Neural crest cell (in vitro differentiated cells): ENCODE measurements at places on chromosomes 12 and 14. TPM values are rescaled to one million over a fixed set of nuclear protein-coding genes. Genes with fewer than 3 reads are reported as not detected.

GRCh38 chr12:53187145-53187899 is 6.6 kb upstream of the CSAD start:
- no peak overlapping the region for H3K4me3 ChIP-seq
- H3K4me1 ChIP-seq = peaks cover 24% of the 10 kb centered on the region
- H3K27me3 ChIP-seq = no peaks in the 10 kb centered on the region
- peaks cover 21% of the 10 kb centered on the region for H3K36me3 ChIP-seq

DNA sequence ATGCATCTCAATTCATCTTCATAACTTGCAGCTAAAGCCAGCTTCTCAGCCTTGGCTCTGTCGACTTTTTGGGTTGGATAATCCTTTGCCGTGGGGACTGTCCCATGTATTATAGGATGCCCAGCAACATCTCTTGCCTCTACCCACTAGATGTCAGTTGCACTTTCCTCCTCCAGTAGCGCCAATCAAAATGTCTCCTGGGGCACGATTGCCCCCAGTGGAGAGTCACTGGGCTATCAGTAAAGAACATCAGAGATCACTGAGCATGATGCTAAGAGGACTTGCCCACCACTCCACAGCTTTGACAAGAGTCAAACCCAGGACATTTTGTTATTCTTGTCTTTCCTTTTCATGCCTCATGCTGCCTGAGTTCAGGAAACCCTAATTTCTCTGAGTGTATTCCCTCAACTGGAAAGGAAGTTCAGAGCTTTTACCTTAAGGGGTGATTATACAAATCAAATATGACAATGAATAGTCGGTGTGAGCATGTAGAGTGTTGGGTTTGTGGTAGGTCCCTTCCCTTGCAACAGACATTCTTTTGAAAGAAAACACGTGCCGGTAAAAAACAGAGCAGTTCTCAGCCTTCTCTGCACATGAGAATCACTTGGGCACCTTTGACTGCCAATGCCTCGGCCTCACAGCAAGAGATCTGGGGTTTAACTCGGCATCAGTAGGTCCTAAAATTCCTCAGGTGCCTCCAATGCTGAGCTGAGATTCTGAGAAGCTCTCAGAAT is 980.6 kb downstream of the VRK1 start:
- peaks cover 5% of the 10 kb centered on the region for H3K4me1 ChIP-seq
- H3K27me3 ChIP-seq = no peaks in the 10 kb centered on the region
- no peak overlapping the region for H3K4me3 ChIP-seq
- DNase-seq = no peak
- H3K27ac ChIP-seq = no peak overlapping the region
- peaks cover 2% of the 10 kb centered on the region for H3K36me3 ChIP-seq

- no peak overlapping the region for H3K4me3 ChIP-seq
- peaks cover 31% of the 10 kb centered on the region for H3K4me1 ChIP-seq
- peaks cover 65% of the 10 kb centered on the region for H3K27me3 ChIP-seq
- DNase-seq = no peak
- H3K27ac ChIP-seq = no peak overlapping the region
These were observed 5.7 kb downstream of the DPF3 start for GRCh38 chr14:72888192-72888591.

GRCh38 chr14:51295646-51296263 is 55.7 kb downstream of the TMX1 start:
- no peaks in the 10 kb centered on the region for H3K36me3 ChIP-seq
- H3K27ac ChIP-seq = no peak overlapping the region
- no peak for DNase-seq
- no peak overlapping the region for H3K4me3 ChIP-seq

DNA sequence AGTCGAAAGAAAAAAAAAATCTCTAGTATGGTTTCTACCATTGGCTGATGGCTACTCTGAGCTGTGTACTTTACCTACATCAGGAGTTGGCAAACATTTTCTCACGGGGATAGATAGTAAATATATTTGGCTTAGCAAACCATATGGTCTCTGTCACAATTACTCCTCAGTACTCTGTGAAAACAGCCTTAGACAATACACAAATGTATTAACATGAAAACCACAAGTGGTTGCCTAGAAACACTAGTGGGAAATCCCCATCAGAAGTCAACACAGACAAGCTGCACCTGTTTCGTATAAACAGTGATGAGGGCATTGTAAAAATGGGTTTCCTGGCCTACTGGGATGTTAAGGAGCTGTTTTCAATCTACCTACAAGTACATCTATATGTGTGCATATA is 84.6 kb upstream of the NAV3 start:
- no peak overlapping the region for H3K27ac ChIP-seq
- no peaks in the 10 kb centered on the region for H3K27me3 ChIP-seq
- H3K4me3 ChIP-seq = no peak overlapping the region

- H3K27ac ChIP-seq = no peak overlapping the region
- H3K36me3 ChIP-seq = no peaks in the 10 kb centered on the region
- H3K4me1 ChIP-seq = no peaks in the 10 kb centered on the region
- DNase-seq = no peak
- no peak overlapping the region for H3K4me3 ChIP-seq
These were observed 14.3 kb upstream of the PTGER2 start for GRCh38 chr14:52299692-52300278.

GRCh38 chr14:63510538-63510937 is 32.6 kb downstream of the PPP2R5E start:
- peak overlapping the region; percentile 40 for H3K27ac ChIP-seq
- DNase-seq = no peak
- no peak overlapping the region for H3K4me3 ChIP-seq
- H3K27me3 ChIP-seq = no peaks in the 10 kb centered on the region
- peaks cover 32% of the 10 kb centered on the region for H3K4me1 ChIP-seq

GRCh38 chr12:50715174-50715573 is 48.7 kb upstream of the ATF1 start:
- DNase-seq = no peak
- no peak overlapping the region for H3K27ac ChIP-seq
- H3K4me3 ChIP-seq = no peak overlapping the region
- no peaks in the 10 kb centered on the region for H3K4me1 ChIP-seq
- H3K36me3 ChIP-seq = peaks cover 16% of the 10 kb centered on the region

DNA sequence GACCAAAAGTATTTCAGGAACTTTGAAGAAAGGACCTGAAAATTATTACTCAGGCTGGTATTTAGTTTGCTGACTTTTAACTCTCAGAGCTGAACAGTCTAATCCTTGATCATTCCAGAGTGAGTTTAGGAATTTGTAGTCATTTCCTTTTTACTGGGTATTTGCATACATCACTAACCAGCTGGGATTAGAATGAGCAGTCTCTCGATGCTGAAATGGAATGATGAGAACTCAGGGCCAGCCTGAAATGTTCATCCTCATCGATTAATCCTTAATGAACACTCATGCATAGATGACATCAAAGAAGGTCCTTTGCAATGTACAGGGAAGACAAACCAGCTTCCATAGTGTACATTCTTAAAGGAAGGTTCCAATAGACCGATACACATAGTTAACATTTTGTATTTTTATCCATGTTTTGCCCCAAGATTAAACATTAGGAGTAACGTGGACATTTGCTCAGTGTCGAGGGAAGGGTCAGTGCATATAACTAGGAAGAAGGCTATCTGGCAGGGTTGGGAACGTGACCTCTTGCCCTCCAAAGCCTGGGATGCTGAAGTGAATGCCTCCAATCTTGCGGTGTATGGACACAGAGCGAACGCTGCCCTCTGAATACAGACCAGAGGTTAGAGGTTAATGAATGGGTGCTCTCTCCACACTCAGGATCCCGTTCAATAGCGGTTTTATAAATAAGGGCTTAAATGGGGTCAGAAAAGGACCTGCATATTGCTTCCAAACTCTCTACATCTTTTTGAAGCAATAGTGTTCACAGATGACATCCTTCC is 14.5 kb downstream of the FBXL14 start:
- H3K4me1 ChIP-seq = peaks cover 85% of the 10 kb centered on the region
- no peaks in the 10 kb centered on the region for H3K36me3 ChIP-seq
- no peak overlapping the region for H3K27ac ChIP-seq
- H3K27me3 ChIP-seq = peaks cover 7% of the 10 kb centered on the region

DNA sequence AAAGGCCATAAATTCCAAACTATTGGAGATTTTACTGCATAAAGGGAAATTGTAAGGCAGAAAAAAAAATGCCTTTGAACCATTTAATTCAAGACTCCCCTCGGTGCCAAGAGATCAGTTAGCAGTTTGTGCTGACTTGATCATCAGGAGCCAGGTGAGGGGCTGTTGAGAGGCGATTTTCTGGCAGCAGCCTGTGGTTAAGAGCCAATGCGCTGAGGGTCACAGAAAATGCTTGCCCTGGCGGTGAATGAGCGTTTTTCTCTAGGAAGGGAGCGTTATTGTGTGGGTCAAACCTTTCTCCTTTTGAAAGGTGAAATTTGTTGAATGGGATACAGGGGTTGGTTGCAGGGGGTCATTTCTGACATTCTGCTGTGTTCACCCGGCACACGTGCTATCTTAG is 4.7 kb downstream of the SRRM4 start:
- no peaks in the 10 kb centered on the region for H3K36me3 ChIP-seq
- no peak for DNase-seq
- no peak overlapping the region for H3K27ac ChIP-seq
- H3K4me1 ChIP-seq = peaks cover 46% of the 10 kb centered on the region
- peaks cover 47% of the 10 kb centered on the region for H3K27me3 ChIP-seq
- H3K4me3 ChIP-seq = no peak overlapping the region

- H3K27ac ChIP-seq = peak overlapping the region; percentile 58
- no peak for DNase-seq
- no peaks in the 10 kb centered on the region for H3K27me3 ChIP-seq
- peaks cover 42% of the 10 kb centered on the region for H3K4me1 ChIP-seq
- no peaks in the 10 kb centered on the region for H3K36me3 ChIP-seq
These were observed 203.6 kb downstream of the NOVA1 start for GRCh38 chr14:26394150-26394810.

DNA sequence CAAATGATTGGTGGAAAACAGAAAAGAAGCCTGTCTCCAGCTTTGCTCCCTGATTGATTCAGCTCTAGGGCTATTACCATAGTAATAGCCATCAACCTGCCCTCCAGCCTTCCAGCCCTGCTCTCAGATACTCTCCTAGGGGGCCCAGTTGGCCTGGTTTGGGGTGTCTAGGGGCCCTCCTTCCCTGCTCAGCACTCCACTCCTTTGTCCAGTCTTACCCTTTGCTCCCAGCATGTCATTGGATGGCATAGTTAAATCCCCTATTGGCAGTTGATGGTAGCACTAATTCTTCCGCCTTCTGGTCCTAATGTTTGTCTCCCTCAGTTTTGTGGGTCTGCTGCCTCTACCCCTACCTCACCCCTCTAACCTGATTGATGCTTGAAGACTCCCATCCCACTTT is 175.4 kb upstream of the PELI2 start:
- H3K27me3 ChIP-seq = no peaks in the 10 kb centered on the region
- no peak for DNase-seq
- H3K36me3 ChIP-seq = no peaks in the 10 kb centered on the region
- H3K4me1 ChIP-seq = peaks cover 6% of the 10 kb centered on the region

- H3K4me1 ChIP-seq = peaks cover 5% of the 10 kb centered on the region
- no peak for DNase-seq
- H3K36me3 ChIP-seq = no peaks in the 10 kb centered on the region
- peaks cover 4% of the 10 kb centered on the region for H3K27me3 ChIP-seq
- no peak overlapping the region for H3K4me3 ChIP-seq
- no peak overlapping the region for H3K27ac ChIP-seq
These were observed 71.2 kb upstream of the COCH start for GRCh38 chr14:30803185-30803584.

DNA sequence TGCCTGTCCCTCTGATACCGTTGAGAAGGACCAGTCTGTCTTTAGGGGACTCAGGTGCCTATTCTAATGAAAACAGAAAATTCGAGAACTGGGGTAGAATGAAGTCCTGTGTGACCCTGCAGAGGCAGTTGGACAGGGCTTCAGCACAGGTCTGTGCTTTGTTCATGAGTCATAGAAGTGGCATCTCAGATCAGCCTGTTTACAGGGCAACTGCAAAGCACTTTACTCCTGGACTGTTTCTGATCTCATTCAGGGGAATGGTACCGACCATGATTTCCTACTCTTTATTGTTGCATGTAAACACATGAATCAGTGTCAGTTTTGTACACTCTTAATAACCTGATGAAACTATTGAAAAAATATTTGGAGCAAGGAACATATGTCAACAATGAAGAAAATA is 1517.0 kb downstream of the AACS start:
- no peaks in the 10 kb centered on the region for H3K36me3 ChIP-seq
- H3K4me3 ChIP-seq = no peak overlapping the region
- no peak overlapping the region for H3K27ac ChIP-seq

GRCh38 chr14:102717276-102717675 is 60.0 kb upstream of the TRAF3 start:
- H3K27me3 ChIP-seq = no peaks in the 10 kb centered on the region
- no peaks in the 10 kb centered on the region for H3K4me1 ChIP-seq

DNA sequence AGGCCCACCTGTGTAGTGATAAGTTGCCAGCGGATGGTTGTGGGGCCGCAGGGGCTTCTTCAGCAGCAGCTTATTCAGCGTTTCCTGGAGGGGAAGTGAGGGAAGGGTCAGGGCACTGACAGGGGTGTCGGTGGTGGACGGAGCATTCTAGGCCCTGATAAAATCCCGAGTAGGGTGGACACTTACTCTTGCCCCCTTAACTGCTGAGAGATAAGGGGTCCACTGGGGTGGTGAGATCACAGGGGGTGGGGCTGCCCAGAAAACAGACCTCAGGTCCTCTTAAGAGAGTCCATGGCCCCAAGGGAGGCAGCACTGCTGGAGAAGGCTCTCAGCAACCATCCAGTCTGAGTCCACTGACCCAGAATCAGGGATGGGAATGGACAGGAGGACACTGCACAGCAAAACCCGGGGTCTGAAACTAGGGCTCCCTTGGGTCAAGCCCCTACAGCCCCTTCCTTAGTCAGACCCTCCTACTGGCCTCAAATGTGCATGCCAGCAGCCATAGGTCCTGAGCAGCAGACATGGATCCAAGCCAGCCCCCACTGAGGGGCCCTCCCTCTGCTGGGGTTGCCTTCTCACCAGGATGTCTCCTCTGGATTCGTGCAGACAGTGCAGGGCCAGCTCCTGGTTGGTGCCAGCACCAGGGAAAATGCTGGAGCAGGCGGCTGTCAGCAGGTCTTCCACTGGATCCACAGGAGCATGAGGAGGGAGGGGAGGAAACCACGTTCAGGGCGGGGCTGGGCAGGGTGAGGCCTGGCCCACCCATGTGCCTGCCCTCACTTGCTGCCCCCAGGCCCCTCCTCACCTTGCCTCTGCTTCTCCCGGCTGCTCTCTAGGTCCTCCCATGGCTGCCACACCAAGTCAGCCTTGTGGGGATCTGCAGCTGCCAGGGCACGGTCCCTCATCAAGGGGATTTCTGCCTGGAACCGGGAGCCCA is 12.1 kb upstream of the PNMA1 start:
- no peaks in the 10 kb centered on the region for H3K27me3 ChIP-seq
- no peak overlapping the region for H3K27ac ChIP-seq
- peaks cover 14% of the 10 kb centered on the region for H3K36me3 ChIP-seq
- H3K4me3 ChIP-seq = no peak overlapping the region
- DNase-seq = no peak

Gene LRFN5
- total RNA-seq = 1.3 and 1.5 TPM in 2 replicates

Gene IQSEC3
- 0.34 and 1.1 TPM in 2 replicates for total RNA-seq

Gene LUM
- total RNA-seq = 30.2 and 33.9 TPM in 2 replicates

Gene RPL10L
- total RNA-seq = not detected in 2 replicates

Gene CPM
- total RNA-seq = not detected in 2 replicates

Gene WNT1
- 1.2 and 2.1 TPM in 2 replicates for total RNA-seq

Gene SLC39A5
- total RNA-seq = 0.65 and 1.0 TPM in 2 replicates

Gene GALNT16
- total RNA-seq = 18.5 and 20.1 TPM in 2 replicates

Gene POTEG
- total RNA-seq = not detected in 2 replicates

Gene KRT6A
- not detected in 2 replicates for total RNA-seq

Gene NUDT14
- 25.6 and 27.1 TPM in 2 replicates for total RNA-seq
